ENCODE measurements at places on chromosomes 16 and 17.
A peak's percentile ranks its signal among the peaks of the same experiment; 100 is the strongest.

- no peak for DNase-seq
Observed at GRCh38 chr17:80970762-80971703, 20.6 kb upstream of the CHMP6 start.

DNA sequence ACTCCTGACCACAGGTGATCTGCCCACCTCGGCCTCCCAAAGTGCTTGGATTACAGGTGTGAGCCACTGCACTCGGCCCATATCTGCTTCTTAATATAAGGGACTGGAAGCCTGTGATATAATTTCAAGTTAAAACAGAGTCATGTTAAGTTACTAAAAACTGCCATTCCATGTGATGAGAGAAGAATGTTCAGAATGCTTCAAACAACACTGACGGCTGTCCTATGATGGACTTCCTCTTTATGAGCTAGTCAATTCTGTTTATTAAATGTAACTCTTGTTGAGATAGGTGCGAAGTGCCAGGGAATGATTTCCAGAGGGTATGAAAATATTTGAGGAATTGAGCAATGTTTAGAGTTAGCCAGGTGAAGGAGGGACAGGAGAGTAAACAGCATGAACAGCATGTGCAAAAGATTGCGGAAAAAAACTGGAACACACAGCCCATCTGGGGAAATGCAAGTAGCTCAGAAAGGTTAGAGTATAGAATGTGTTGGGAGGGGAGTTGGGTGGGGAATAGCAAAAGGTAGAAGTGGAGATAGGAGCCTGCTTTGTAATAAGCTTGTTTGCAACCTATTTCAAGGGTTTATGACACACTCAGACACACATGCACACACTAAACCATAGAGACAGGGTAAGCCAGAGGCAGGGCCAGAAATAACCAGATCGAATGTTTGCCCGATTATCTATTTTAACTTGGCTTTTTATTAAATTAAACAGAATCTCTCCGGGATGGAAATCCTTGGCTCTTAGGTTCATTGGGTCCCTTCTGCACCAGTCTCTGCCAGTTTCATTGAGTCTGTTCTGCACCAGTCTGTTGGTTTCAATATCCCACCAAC is 135.6 kb upstream of the COX10 start:
- no peak for DNase-seq

DNA sequence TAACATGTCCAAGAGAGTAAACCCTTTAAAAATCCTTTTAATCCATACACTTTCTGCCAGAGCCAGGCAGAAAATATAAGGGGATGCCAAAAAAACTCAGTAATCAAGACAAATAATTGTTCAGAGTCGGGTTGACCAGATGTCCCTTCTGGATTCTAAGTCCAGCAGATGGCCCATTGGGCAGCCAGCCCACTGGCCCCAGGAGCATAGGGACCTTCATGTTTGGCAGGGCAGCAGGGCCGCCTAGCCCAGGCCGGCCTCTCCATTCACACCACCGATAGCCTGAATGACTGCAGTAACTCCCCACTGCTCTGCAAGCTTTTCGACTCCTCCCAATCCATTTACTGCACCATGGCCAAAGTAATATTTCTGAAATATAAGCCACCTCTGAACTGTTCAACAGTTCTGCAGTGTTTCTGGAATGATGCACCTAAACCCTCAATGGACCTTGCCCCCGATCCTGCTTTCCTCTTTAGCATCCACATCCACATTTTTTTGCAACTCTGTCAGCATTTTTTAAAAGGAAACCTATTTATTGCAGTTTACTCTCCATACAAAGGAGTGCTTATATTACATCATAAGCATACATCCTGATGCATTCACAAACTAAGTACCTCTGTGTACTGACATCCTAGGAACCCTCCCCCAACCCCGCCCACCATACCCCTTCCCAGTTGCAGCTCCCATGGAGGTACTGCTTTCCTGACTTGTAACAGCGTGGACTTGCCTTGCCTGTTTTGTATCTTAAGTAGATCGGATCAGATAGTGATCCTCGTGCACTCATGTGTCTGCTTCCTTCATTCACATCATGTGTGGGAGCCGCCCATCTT is 46.4 kb downstream of the LDHD start:
- DNase-seq, result no peak

DNA sequence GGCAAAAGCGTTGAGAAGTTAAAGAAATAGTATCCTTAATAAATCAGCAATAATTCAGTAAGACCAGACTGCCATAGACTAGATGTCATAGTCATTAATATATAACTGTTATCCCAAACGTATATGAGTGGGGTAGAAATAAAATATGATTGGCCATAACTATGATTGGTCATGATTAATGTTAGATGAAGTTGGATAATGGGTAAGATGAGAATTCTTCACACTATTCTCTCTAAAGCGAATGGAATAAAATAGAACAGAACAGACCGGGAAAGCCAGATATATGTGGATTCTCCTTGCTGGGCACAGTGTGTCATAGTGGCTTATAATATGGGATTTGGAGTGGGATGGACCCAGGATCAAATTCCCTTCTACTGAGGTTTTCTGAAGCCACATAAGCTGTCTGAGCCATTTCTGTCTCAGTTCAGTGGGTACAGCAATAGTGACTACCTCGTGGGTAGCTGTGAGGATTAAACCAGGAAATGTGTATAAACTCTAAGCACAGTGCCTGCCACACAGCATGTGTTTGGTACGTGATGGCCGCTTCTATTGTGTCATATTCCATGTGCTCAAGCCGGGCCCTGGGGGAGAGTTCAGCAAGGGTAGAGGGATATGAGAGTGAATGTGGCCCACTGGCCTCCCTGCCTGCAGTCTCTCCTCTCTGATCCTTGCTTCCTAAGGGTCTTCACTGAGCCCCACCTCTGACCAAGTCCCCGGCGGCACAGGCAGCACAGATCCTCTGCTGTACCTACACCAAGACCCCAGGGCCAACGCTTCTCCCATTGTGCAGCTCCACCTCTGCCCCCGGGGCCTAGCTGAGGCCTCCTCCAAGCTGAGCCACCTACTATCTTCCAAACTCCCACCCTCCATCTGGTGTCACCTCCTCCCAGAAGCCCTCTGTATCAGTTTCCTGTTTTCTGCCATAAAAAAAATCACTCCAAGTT is 3.7 kb downstream of the CETP start:
- DNase-seq, result peak; percentile 73

DNA sequence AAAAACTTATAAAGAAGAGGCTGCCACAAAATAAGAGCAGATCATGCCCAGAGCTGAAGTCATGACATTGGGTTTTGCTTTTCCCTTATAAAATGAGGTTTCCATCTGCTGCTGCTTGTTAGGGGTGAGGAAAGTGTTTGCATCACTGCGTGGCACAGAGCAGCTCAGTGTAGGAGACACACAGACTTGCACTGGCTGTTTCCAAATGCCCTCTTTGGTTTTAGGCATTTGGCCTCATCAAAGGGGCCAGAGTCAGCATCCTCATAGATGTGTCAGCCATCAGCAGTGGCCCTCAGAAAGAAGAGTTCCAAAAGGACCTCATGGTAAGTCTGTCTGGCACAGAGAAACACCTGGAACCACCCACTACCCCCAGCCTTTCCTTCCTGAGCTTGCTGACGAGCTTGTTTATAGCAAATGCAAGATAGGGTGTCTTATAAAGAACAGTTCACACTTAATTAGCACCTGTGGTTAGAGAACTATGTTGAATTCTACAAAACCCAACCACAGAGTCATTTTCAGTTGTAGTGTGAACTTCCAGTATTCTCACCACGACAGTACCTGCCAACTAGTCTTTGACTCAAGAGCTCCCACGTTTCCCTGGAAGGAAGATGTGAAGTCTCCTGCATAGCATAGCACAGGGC is 17.0 kb downstream of the VWA3A start:
- no peak for DNase-seq
